ENCODE measurements at places on chromosomes 5 and 9.

- no peak overlapping the region for H3K27ac ChIP-seq
- no peak overlapping the region for H3K4me3 ChIP-seq
- no peaks in the 10 kb centered on the region for H3K4me1 ChIP-seq
- peaks cover 6% of the 10 kb centered on the region for H3K27me3 ChIP-seq
Observed at GRCh38 chr5:141725891-141726290, 43.9 kb upstream of the ARAP3 start.

DNA sequence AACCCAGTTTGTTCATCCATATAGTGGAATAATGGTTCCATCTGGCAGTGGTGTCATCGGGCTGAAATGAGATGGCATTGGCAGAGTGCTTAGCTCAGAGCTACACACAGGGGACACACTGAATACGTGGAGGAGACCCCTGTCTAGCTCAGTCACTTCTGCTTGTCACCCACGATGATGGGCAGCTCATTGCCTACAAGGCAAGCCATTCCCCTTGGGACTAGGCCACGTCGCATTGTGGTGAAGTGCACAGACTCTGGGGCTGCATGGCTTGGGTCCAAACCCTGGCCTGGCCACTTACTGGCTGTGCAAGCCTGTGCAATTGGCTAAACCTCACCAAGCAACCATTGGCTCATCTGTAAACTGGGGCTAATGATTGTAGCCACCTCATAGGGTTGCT lies 3.2 kb upstream of the FBP1 start:
- peaks cover 33% of the 10 kb centered on the region for H3K27me3 ChIP-seq
- H3K4me1 ChIP-seq = peaks cover 13% of the 10 kb centered on the region
- H3K27ac ChIP-seq = no peak overlapping the region
- no peak overlapping the region for H3K4me3 ChIP-seq
- H3K36me3 ChIP-seq = no peaks in the 10 kb centered on the region

GRCh38 chr5:77407152-77407551 lies 85.0 kb downstream of the WDR41 start:
- no peaks in the 10 kb centered on the region for H3K36me3 ChIP-seq
- H3K4me1 ChIP-seq = no peaks in the 10 kb centered on the region
- H3K4me3 ChIP-seq = no peak overlapping the region
- H3K27me3 ChIP-seq = peaks cover 13% of the 10 kb centered on the region

DNA sequence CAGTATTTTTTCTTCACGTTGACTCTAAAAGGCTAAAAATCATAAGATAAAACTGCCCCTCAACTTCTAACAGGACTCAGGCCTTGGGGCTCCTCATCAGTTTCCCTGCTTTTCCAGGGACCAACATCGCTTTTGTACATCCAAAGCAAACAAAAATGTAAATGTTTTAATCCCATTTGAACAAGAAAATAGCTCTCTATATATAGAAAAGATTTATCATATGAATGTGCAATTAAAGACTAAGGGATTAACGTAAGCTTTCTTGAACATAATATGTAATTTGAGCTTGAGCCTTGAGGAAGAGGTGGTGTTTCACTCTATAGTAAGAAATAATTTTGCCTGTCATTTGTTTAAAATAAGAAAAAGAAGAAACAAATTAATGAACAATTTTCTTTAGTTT lies 547.2 kb upstream of the ACO1 start:
- H3K4me3 ChIP-seq = no peak overlapping the region
- H3K27ac ChIP-seq = no peak overlapping the region
- DNase-seq = no peak
- H3K4me1 ChIP-seq = no peaks in the 10 kb centered on the region

DNA sequence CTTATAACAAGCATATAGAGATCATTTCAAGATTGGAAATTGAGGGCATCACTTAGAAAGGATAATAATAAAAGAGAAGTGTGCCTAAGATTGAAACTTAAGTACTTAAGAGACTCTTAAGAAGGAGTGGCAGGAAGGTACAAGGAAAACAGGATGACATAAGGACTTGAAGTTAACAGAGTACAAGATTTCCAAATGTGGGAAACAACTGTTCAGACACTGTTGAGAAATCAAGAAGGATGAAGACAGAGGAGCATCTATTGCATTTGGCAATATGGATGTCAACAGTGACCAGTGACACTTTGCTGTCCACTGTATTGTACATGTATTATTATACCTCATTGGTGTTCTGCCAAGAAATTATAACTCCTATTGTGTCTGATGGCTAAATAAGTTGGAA lies 157.8 kb upstream of the PTGER4 start:
- H3K4me1 ChIP-seq = peaks cover 12% of the 10 kb centered on the region
- no peak overlapping the region for H3K4me3 ChIP-seq
- peaks cover 20% of the 10 kb centered on the region for H3K36me3 ChIP-seq
- no peak overlapping the region for H3K27ac ChIP-seq
- H3K27me3 ChIP-seq = peaks cover 1% of the 10 kb centered on the region
- DNase-seq = no peak

DNA sequence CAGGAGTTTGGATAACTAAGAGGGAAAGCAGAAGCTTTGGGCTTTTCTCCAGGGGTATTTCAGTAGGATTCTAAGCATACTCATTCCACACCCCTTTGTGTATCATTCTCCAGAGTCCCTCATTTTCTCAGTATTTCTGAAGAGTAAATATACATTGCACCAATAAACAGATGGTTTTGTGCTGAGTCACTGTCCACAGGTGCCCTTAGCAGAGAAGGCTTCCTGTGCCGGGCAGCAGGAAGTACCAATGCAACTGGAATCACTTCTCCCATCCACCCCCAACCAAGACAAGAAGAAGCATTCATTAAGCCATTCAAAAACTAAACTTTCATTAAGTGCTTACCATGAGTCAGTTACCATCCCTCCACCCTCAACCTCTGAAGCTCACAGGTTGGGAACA lies 3.6 kb upstream of the CCNJL start:
- peaks cover 47% of the 10 kb centered on the region for H3K27me3 ChIP-seq
- H3K27ac ChIP-seq = no peak overlapping the region
- H3K36me3 ChIP-seq = no peaks in the 10 kb centered on the region
- no peak for DNase-seq
- no peak overlapping the region for H3K4me3 ChIP-seq

- no peak for DNase-seq
- no peaks in the 10 kb centered on the region for H3K4me1 ChIP-seq
- no peaks in the 10 kb centered on the region for H3K27me3 ChIP-seq
- H3K27ac ChIP-seq = no peak overlapping the region
Observed at GRCh38 chr9:81490605-81491331, 198.6 kb downstream of the TLE1 start.

DNA sequence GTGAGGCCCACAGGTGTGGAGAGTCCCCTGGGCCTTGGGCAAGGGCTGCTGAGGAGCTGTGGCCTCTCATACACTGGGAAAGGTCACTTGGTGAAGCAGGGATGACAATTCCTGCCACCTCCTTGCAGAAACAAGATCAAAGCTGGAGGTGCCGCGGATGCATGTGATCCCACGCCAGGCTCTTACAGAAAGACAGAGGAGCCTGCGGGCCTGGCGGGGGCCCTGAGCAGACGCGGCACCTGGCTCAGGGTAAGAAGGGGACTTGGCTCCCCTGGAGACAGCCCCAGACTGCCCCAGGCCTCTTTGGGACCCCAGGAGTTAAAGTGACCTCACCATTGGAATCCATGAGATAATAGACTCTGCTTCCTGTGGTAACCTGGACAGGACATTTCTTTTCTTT lies 4.8 kb downstream of the GFPT2 start:
- H3K4me3 ChIP-seq = no peak overlapping the region
- no peak for DNase-seq
- no peak overlapping the region for H3K27ac ChIP-seq
- H3K4me1 ChIP-seq = peaks cover 1% of the 10 kb centered on the region
- no peaks in the 10 kb centered on the region for H3K36me3 ChIP-seq
- peaks cover 32% of the 10 kb centered on the region for H3K27me3 ChIP-seq

DNA sequence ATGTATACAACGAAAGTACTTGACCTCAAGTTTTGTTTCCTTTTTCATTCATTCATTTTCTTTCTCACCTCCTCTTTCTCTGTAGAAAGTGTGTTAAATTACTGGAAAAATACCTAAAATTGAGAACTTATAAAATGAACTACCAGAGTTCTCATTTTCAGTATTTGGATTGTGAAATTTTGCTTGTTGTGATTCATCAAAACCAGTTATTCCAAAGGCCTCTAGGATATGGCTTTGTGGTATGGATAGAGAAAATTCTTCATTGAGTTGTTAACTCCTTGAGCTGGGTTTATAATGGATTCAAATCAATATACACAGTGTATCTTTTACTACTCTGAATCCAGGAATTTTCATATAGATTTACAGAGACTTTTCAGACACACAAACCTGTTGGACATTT lies 287.6 kb downstream of the KDM4C start:
- H3K4me1 ChIP-seq = peaks cover 12% of the 10 kb centered on the region
- no peak overlapping the region for H3K27ac ChIP-seq
- no peak for DNase-seq
- H3K4me3 ChIP-seq = no peak overlapping the region
- H3K27me3 ChIP-seq = no peaks in the 10 kb centered on the region
- peaks cover 36% of the 10 kb centered on the region for H3K36me3 ChIP-seq

DNA sequence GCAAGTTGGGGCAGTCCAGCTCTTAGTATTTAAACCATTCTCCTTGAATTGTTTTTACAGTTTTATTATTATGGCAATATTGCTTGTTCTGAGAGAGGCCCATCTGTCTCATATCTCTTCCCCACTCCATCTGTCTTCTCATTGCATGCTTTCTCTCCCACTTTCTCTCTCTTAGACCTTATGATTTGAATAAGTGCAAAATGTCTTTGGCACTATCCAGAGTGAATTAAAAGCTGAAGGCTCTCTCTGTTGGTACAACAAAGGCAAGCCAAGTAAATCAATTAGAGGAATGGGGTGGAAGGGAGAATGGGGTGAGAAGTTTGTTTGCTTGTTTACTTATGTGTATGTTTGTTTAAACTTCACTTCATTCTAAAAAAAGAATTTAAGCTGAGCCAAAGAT lies 195.3 kb upstream of the RFX3 start:
- H3K27ac ChIP-seq = no peak overlapping the region
- H3K4me1 ChIP-seq = no peaks in the 10 kb centered on the region
- H3K36me3 ChIP-seq = no peaks in the 10 kb centered on the region
- H3K4me3 ChIP-seq = no peak overlapping the region

DNA sequence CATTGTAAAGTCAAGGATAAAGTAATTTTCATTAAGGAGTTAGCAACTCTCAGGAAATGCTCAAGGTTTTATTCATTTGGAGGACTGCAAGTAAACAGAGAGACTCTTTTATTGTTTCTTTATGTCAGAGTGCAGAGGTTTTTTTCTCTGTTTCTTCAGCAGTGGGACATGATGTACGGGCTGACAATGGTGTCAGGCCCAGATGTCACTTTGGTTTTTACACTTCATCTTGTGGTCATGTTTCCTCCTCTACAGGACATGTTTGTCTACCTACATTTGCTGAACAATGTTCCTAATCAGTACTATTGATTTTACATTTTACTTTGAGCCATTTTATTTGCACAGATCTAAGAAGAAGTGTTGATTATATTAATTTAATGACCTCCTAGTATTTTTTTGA lies 72.8 kb upstream of the PARP8 start:
- peaks cover 44% of the 10 kb centered on the region for H3K36me3 ChIP-seq
- peaks cover 60% of the 10 kb centered on the region for H3K4me1 ChIP-seq
- peak overlapping the region; percentile 80 for H3K27ac ChIP-seq

DNA sequence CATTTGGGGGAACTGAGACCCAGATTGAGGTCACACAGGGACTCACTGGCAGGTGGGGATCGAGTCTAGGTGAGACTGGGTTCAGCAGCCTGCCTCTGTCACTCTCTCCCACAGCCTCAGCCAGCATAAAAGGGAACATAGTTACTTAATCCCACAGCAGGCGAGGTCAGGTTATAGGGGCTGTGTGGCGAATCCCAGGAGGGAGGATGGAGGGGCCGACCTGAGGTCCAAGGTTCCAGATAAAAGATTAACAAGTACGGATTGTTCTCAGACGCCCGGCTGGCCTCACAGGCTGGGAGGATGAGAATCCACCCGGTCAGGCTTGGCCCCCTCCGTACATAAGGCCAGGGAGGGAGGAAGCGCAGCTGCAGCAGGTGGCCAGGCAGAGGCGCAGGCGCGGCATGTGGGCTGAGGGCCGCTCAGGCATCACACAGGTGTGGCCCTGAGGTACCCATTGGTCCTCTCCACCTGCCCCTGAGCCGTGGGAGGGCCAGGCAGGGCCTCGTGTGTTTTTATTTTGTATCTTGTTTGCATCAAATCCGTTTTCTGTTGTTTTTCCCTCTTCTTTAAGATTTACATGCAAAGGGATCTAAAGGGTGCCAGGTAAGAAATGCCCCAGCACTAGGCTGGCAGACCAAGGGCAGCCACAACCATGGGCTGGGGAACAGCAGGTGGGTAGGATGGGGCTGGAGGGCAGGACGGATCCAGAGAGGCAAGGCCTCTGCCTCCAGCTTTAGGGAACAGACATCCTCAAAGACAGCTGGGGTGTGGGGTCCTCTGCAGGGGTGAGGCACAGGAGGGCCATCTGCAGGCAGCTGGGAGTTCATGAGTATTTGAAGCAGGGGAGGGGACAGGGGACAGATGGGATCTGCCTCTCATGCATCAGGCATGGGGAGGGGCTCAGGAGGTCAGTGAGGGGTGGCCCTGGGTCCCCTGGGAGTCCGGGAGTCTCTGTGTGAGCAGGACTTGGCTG lies 3.6 kb downstream of the SUSD3 start:
- no peaks in the 10 kb centered on the region for H3K27me3 ChIP-seq
- DNase-seq = no peak
- peak overlapping the region; percentile 83 for H3K27ac ChIP-seq
- peak overlapping the region; percentile 11 for H3K4me3 ChIP-seq

All from activated CD4-positive, alpha-beta memory T cell treated with anti-CD3 and anti-CD28 coated beads, Interleukin-2, amount 10 ng/mL, durations not matched to agents 7 days and 5 days (primary cell).